ENCODE measurements at places on chromosomes 3 and 15.

DNA sequence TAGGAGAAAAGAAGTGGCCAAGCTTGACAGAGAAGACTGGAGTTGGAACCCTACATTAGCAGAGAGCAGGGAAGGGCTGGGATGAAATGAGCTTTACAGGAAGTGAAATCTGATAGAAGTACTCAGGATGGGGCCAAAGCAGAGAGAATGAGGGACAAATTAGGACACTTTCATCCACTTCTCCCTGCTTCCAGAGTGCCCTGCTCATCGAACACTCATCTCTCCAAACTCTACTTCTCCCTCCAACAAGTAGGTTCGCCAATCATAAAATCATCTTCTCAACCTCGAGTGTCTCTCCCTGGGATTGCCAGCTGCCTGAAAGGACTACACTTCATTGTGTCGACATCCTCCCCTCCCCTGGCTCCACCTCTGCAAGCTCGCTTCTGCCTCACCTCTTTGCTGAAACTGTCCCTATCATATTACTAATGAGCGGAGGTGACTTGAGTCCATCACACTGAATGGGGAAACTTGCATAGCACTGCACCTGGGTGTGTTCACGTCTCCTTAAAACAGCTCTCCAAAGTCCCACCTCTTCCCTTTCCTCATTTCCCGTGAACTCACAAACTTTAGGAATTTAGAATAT, 365.8 kb downstream of the FOXP1 start:
- no peak for DNase-seq

DNA sequence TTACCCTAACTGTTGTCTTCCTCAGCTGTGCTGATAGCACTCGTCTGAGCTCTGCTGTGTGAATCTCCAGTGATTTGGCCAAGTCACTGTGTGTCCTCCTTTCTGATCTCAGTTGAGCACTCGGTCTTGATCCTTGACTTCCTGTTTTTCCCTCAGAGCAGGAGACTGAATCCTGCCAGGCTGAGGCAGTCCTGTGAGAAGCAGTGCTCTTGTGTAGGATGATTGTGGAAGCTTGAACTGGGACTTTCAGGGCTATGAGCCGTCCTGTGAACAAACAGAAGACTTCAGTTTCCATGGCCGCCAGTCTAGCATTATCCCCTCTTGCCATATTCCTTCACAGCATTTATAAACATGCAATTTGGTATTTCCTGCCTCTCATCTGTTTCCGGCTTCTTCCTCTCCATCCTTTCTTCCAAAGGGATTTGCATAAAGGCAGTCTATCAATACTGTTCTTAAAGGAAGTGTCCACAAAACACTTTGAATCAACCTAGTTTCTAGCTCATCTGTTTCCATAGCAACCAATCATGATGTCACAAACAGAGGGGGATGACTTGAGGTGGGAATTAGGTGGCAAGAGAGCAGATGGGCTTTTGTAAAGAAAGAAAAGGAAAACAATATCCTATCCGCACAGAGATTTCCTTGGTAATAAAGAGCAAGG, 237.2 kb downstream of the AGBL1 start:
- no peak for DNase-seq

DNA sequence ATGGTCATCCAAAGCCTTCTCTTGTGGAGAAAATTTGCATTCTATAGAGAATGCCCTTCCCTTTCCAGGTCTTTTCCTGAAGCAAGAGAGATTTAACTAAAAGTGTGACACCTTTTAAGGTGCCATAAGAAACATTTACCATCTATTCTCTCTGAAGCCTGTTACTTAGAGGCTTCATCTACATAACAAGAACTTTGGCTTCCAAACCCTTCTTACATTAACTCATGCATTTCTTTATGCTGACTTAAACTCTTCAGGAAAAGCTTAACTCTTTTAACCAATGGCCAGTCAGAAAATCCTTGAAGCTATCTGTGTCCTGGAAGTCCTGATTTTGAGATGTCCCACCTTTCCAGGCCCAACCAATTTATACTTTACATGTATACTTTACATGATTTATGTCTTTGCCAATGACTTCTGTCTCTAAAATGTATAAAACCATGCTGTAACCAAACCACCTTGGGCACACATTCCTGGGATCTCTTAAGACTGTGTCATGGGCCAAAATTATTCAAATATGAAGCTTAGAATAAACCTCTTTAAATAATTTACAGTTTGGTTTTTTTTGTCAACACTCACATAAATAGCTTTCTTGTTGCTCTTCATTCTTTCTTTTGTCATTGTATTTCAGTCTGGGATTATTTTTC, 472.6 kb upstream of the NECTIN3 start:
- no peak for DNase-seq

- DNase-seq, result no peak
Measured at GRCh38 chr3:85571835-85572234, 613.0 kb downstream of the CADM2 start.

- DNase-seq, result peak; percentile 28
Measured at GRCh38 chr3:57434041-57434440, 110.1 kb downstream of the DNAH12 start.

DNA sequence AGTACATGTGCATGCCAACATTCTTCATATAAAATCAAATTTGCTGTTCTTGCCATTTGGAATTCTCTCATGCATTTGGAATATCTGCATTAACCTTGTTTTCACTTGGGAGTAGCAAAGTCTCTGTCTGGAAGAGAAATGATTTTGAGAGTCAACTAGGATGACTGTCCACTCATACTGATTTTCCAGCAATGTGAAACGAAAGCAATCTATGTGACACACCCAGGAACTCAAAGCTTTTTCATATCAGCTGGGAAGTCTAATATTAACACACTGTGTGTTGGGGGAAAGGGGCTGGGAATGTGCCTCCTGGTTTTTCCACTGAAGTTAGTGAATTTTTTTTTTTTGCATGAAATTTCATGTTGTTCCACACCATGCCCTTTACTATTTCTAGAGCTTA, 124.9 kb downstream of the DUT start:
- DNase-seq, result no peak

DNA sequence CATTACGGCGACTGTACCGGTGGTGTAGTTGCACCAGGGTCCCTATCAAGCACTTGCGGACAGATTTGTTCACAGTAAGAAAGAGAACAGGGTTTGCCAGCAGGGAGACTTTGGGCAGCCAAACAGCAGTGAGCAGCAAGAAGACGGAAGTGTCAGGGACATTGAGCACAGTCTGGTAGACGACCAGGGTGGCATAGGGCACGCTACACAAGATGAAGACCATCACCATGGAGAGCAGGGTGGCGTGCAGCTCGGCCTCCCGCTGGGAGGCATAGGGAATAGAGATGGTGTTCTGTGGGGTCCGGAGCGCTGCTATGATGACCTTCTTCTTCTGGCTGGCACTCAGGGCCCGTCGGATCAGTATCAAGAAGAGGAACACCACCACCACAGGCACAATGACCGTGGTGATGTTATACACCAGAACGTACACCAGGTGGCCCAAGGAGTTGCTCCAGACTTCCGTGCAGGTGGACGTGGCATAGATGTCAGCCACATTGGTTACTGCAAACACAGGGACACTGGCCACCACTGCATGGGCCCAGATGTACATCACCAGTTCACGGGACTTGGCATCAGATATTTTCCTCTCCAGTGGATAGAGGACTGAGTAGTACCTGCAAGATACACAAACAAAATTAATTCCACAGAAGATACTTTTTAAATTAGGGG, 19.1 kb upstream of the FSIP1 start:
- DNase-seq, result peak; percentile 43

- DNase-seq, result no peak
Measured at GRCh38 chr3:45437383-45437782, 49.0 kb downstream of the LARS2 start.

- DNase-seq, result peak; percentile 49
Measured at GRCh38 chr15:42921342-42921731, 759 bp upstream of the TTBK2 start.

- DNase-seq, result no peak
Measured at GRCh38 chr3:171334465-171334811, 125.8 kb downstream of the TNIK start.

DNA sequence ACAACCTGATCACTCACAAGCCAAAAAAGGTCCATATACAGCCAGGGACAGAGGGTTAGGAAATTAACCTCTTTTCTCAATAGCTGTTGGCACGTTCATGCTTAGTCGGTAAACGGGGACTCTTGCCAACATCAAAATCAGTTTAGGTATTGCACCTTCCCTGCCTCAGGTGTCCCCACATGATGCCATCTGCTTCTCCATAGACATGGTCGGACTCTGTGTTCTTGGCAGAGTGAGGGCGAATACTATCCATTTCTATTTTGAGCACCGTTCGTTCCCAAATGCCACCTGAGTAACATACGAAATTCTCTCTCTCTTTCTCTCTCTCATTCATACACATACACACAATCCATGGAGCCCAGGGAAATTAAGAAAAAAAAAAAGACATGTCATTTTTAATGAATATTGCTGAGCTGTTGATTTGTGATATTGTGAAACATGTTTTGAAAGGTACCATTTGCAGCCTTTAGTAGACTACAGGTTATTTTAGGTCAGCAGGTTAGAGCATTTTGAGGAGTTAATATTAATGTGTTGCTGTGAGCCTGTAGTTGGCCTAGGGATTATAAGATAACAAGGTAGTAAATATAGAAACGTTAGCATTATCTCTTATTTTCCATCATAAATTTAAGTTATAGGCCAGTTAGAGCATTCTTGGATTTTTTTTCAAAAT, 78.5 kb downstream of the GHSR start:
- no peak for DNase-seq

DNA sequence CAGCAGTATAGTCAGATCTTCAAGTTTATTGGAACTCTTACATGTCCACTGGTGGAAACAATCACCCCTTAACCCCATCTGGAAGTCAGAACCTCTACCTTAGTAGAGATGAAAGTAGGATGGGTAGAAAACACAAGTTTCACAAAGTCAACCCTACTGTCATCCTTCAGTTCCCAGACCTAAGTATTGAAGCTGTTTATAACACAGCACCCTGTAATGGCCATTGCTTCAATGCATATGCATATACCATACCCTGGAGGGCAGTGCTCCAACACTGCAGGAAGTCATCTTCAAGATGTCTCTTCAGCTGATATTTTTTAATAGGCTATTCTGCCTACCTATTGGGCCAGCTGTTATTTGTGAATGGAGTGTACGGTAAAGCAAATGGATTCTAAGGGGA, 241.3 kb downstream of the UBE2E2 start:
- DNase-seq, result no peak

DNA sequence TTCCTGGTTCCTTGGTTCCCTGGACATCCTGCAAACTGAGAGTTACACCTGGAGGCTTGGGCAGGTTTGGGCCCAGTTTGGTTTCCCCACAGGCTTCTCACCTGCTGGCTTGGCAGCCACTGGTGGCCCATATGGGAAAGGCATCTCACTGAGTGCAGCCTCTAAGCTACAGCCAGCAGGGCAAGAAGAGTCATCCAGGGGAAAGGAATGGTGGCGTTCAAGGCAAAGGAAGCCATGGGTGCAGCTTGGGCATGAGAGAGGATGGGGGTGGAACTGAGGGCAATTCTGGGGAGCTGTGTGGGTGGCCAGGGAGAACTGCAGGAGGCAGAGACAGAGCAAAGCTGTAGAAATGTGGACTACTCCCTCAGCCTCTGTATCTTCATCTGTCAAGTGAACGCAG, 106.4 kb downstream of the EPHB1 start:
- DNase-seq, result no peak

- DNase-seq, result peak; percentile 94
Measured at GRCh38 chr3:4977853-4978203, 1.4 kb upstream of the BHLHE40 start.

GRCh38 chr3:8001307-8001706, 500.3 kb upstream of the LMCD1 start:
- no peak for DNase-seq

GRCh38 chr3:56899078-56899477, 97.3 kb upstream of the ARHGEF3 start:
- DNase-seq, result no peak

DNA sequence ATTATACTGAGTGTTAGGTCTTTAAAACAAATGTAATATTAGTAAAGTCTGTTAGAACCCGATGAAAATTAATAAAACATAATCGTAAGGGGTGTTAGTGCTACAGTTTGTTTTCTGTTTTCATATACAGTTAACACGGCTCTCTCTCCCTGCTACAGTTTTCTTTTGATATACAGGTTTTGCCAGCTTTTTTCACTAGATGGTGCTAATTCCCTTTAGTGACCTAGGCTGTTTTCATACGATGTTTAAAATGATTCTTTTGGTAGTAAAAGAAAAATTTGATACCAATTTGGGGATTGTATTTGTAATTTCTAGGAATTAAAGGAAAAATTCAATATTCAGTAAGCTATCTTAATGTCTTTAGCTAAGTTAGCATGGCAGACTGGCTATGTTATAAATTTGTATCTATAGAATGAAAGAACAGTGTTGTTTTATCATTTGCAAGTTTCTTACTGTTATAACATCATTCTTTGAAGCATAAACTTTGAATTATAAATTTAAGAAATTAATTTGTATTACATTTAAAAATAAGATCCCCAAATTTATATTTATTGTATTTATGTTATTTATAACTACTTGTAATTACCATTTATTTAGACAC, 11.5 kb downstream of the APH1B start:
- peak; percentile 79 for DNase-seq

DNA sequence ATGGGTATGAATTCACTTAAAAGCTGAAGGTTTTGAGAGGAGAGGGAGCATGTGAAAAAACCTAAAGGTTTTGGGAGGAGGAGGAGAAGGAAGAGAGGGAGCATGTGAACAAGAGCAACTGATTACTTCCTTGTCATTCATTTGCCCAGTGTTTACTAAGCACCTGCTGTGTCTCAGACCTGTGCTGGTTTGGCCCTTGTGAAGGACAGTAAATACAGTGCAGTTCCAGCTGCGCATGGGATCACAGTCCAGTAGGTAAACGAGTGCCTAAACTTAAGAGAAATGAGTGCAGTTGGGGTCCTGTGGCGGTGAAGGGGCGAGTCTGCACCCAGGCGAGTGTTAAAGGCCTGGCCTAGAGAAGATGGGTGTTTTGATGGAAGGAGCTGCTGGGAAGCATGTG, 38.6 kb downstream of the IGF1R start:
- DNase-seq, result no peak

- no peak for DNase-seq
Measured at GRCh38 chr15:101407439-101407838, 82.1 kb downstream of the PCSK6 start.

- peak; percentile 35 for DNase-seq
Measured at GRCh38 chr3:181739628-181740027, 27.9 kb downstream of the SOX2 start.

GRCh38 chr15:70047386-70048197, 50.1 kb downstream of the TLE3 start:
- DNase-seq, result no peak
